Calu3 (cell line): ENCODE measurements at places on chromosomes 3 and 15. TPM values are rescaled to one million over a fixed set of nuclear protein-coding genes. Genes with fewer than 3 reads are reported as not detected.

DNA sequence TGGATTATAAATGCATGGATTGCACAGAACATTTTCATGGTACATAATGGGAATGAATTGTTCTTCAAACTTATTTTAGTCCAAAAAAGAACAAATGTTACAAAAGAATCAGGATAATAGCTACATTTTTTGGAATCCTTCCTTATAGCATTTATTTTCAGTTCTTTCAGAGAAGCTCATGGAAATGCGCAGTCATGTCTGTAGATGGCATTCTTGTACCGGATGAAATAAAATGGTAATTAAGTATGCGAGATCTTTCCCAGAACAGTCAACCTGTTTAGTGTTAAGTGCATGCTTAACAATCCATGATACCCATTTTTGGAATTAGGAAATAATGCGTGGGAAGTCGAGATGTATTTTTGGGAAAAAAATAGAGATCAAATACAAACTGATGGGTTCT, 38.2 kb upstream of the GOLGA8B start:
- no peak for DNase-seq

OXTR gene
- 2.8 and 3.4 TPM in 2 replicates for total RNA-seq

DNA sequence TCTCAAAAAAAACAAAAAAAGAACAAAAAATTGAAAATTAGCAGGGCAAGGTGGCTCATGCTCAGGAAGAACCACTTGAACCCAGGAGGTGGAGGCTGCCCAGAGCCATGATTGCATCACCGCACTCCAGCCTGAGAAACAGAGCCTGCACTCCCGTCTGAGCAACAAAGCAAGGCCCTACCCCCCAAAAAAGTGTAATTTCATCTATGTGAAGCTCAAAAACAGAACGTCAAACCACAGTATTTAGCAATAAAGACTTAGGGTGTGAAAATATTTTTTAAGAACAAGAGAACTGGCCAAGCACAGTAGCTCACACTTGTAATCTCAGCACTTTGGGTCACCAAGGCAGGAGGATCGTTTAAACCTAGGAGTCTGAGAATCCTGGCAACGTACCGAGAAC, 38.2 kb downstream of the STAG1 start:
- DNase-seq = no peak

- no peak for DNase-seq
These were observed 29.7 kb downstream of the HAPLN3 start for GRCh38 chr15:88865498-88866099.

GRCh38 chr3:137988152-137988551, 21.8 kb upstream of the CLDN18 start:
- DNase-seq = no peak

DNA sequence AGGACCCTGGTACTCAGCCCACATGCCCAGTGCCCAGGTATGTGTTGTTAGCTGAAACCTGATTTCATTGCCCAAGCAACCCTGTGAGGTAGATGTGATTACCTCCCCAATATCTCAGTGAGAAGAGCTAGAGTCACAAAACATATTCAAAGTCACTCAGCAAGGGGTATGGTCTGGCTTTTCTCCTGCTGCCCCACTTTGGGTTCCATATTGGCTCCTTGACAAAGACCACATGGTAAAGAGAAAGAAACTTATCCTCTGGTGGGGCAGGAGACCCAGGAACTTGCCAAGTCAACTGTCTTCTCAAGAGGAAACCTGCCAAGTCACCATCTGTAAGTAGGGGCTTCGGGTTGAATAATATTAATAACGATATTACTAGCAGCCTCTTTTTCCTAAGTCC, 148.3 kb upstream of the LMCD1 start:
- no peak for DNase-seq

DNA sequence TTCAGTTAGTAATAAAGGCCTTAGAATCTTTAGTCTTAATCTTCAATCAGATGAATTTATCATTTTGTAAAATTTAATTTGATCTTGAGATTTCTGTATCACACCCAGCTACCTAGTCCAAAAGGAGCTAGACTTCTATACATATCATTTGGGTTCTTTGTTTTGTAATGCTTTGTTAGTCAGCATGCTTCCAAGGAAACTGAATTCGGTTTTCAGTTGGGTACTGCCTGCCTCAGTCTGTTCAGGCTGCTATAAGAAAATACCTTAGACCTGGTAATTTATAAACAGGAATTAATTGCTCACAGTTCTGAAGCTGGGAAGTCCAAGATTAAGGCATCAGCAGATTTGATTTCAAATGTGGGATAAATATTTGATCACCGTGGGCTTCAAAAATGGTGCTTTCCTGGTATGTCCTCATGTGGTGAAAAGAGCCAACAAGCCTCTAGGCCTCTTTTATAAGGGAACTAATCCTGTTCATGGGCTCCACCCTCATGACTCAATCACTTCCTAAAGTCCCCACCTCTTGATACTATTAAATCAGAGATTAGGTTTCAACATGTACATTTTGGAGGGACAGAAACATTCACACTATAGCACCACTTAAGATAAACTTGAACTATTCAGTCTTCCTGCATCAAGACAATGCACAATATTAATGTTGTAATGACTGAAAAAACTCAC, 800.7 kb downstream of the NAALADL2 start:
- no peak for DNase-seq

CD80 gene
- not detected in 2 replicates for total RNA-seq

FILIP1L gene
- total RNA-seq = 2.4 and 5.2 TPM in 2 replicates

DNA sequence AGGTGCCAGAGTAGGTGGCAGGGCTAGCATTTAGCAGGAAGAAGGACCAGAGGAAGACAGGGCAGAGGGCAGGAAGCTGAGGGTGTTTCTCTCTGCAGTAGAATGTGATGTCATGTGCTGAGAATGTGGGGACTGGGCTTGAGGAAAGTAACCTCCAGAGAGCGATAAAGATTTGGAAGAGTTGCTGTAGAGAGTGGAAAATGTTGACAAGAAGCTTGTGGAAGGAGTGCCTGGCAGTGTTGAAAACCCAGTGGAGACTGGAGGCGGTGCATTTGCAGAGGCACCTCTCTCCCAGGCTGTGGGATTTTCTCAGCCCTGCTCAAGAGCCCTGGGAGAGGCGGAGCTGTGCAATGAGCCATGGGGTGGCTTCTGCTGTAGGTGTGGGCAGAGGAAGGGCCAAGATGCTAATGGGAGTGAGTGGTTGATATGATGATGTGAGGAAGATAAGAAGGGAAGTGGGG, 54.8 kb downstream of the MESD start:
- DNase-seq = no peak

ACOX2 gene
- 1.1 and 1.4 TPM in 2 replicates for total RNA-seq

- DNase-seq = peak; percentile 71
These were observed at the start of gene NLGN1 for GRCh38 chr3:173397161-173398110. NLGN1 (plus strand) TSS chr3:173397744.

- no peak for DNase-seq
These were observed 36.0 kb downstream of the FOXP1 start for GRCh38 chr3:71547249-71548198.

BFSP2 gene
- not detected in 2 replicates for total RNA-seq

SYNPR gene
- total RNA-seq = 0.90 TPM in 1 of 2 replicates, not detected in the other

GRCh38 chr3:76694063-76694462, 345.8 kb upstream of the ROBO2 start:
- DNase-seq = no peak

GRCh38 chr3:191348098-191348497, 17.8 kb upstream of the UTS2B start:
- no peak for DNase-seq
